ENCODE measurements at places on chromosomes 16 and 17. TPM values are rescaled to one million over a fixed set of nuclear protein-coding genes. Genes with fewer than 3 reads are reported as not detected.

Gene GDPD3
- total RNA-seq, result 1.5 TPM

Gene CRLF3
- 15.0 TPM for total RNA-seq

Gene SLC2A4
- not detected for total RNA-seq

Gene GLIS2
- 14.7 TPM for total RNA-seq

Gene CA5A
- total RNA-seq, result not detected

Gene NPIPB8
- not detected for total RNA-seq

Gene NOXO1
- 1.1 TPM for total RNA-seq

DNA sequence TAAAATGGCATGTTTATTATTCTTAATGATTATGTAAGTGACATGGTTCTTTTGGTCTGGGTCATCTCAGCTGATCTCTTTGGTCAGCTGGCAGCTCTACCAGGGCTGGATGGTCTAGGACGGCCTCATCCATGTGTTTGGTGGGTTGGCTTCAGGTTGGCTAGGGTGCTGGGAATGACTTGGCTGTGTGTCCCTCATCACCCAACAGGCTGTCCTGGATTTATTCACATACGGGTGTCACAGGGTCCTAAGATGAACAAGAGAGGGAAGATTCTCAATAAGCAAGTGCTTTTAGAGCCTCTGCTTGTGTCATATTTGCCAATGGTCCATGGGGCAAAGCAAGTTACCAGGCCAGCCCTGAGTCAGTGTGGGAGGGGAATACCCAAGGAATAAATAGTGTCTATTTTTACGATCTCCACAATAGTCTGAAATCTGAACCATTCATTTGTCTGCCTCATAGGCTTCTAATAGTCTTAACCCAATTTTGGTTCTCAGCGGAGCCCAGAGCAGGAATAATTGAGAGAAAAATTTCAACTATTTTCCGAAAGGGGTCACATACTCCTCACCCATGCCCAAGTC is 157.5 kb downstream of the HS3ST2 start:
- H3K36me3 ChIP-seq, result no peaks in the 10 kb centered on the region
- H3K4me3 ChIP-seq, result no peak overlapping the region
- peaks cover 35% of the 10 kb centered on the region for H3K27me3 ChIP-seq
- H3K27ac ChIP-seq, result no peak overlapping the region
- peaks cover 4% of the 10 kb centered on the region for H3K4me1 ChIP-seq

DNA sequence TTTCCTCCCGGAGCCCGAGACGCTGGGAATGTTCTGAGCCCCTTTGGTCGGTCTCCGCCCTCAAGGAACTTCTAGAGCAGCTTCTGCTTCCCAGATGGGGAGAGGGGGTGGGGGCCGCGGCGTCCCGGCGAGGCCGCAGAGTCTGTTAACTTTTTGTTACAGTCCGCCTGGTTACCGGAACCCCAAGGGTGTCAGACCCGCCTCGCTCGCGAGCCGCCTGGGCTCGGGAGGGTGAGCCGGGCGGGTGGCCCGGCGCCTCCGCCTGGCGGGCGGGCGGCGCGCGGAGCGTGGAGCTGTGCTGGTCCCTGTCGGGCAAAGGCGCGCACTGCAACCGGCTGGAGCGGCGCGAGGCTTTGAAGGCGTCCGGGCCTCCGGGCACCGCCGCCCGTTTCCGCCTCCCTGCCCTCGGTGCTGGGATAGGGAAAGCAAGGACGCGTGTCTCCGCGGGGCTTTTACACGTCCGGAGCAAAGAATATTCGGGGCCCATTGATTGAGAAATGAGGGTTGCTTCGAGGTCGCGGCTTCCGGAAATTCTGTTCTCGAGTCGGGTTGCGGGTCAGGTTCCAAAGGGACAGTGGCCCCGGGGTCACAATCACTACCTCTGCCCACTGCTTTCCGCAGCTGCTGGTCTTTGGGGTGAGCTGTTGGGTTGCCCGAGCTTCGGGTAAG is 1.7 kb downstream of the HS3ST3B1 start:
- peak; percentile 86 for DNase-seq
- no peaks in the 10 kb centered on the region for H3K27me3 ChIP-seq
- H3K36me3 ChIP-seq, result peaks cover 8% of the 10 kb centered on the region
- H3K4me3 ChIP-seq, result peak overlapping the region; percentile 90

- no peak for DNase-seq
- H3K36me3 ChIP-seq, result no peaks in the 10 kb centered on the region
- no peak overlapping the region for H3K27ac ChIP-seq
- peaks cover 6% of the 10 kb centered on the region for H3K4me1 ChIP-seq
- H3K27me3 ChIP-seq, result no peaks in the 10 kb centered on the region
- no peak overlapping the region for H3K4me3 ChIP-seq
Measured at GRCh38 chr17:62657145-62657665, 29.7 kb downstream of the MRC2 start.

DNA sequence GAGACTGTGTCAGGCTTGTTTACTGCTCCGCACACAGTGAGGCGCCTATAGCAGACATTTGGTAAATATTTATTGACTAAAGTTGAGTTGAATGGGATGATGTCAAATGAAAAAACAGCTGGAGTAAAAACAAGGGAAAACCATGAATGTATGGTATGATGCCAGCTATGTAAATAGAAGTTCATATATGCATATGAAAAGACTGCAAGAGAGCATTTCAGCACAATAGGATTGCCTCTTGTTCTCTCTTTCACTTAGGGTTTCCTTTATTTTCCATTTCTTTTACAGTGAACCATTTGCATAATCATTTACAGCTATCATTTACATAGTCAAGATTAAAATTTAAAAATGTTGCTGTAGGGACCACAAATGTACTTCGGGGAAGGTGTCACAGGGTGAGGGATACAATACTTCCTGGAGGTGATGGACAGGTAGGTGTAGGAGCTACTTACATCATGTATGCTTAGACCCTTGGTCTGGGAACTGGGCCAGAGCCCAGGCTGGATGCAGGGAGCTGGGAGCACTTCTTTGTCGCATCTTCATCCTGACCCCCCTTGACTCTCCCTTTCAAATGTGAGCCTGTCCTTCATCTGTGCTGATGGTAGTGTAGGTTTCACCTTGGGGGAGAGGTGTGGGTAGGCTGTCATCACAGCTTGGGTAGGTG is 113.3 kb downstream of the UTP18 start:
- H3K27ac ChIP-seq, result no peak overlapping the region
- H3K4me3 ChIP-seq, result no peak overlapping the region
- H3K4me1 ChIP-seq, result peaks cover 13% of the 10 kb centered on the region
- H3K36me3 ChIP-seq, result no peaks in the 10 kb centered on the region

- DNase-seq, result no peak
- no peak overlapping the region for H3K27ac ChIP-seq
- H3K4me1 ChIP-seq, result peaks cover 19% of the 10 kb centered on the region
- no peak overlapping the region for H3K4me3 ChIP-seq
- peaks cover 5% of the 10 kb centered on the region for H3K36me3 ChIP-seq
Measured at GRCh38 chr17:42431758-42432161, 8.7 kb upstream of the CAVIN1 start.

DNA sequence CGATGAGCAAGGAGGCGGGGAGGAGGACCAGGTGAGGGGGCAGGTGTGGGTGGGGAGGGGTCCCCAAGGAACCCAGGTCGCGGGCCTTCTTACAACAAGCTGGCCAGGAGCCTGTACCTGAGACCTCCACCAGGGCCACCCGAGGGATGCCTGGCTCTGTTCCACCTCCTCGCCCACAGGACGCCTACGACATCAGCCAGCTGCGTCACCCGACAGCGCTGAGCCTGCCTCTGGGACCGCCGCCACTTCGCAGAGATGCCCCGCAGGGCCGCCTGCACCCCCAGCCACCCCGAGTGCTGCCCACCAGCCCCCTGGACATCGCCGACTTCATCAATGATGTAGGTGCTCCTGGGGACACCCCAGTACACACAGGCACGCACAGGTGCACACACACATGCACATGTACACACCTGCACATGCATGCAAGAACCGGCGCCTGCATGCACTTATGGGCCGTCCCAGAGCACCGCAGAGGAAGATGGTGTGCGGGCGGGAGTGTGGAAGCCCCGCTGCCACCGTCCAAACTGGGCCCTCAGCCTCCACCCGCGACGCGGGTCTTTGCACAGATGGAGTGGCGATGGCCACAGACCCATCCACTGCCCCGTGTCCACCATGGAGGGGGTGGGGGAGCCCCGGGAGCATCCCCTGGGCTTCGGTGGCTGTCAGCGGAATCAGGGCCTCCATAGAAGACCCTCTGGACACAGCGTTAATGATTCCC is 6.6 kb downstream of the SLC22A31 start:
- no peak for DNase-seq
- peaks cover 4% of the 10 kb centered on the region for H3K36me3 ChIP-seq
- H3K27ac ChIP-seq, result no peak overlapping the region
- no peaks in the 10 kb centered on the region for H3K4me1 ChIP-seq
- H3K4me3 ChIP-seq, result no peak overlapping the region

- no peak for DNase-seq
- no peak overlapping the region for H3K27ac ChIP-seq
- H3K4me3 ChIP-seq, result no peak overlapping the region
Measured at GRCh38 chr16:65315081-65315780, 193.4 kb upstream of the CDH11 start.

DNA sequence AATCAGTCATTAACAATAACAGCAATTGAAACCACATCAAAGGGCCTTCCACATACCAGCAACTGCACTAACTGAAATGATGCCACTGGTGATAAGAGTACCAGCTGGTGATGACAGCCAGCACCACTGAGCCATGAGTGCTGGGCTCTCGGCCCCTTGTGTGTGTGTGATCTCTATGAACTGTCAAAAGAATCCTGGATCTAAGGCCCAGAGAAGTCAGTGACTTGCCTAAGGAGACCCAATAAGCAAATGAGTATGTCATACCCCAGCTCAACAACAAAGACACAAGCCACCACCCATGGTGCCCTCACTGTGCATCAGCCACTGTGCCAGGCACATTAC is 220.9 kb downstream of the ZNF423 start:
- no peaks in the 10 kb centered on the region for H3K36me3 ChIP-seq
- H3K27ac ChIP-seq, result no peak overlapping the region
- no peaks in the 10 kb centered on the region for H3K4me1 ChIP-seq

GRCh38 chr16:4647644-4647980 is 23.0 kb downstream of the MGRN1 start:
- DNase-seq, result no peak
- no peaks in the 10 kb centered on the region for H3K4me1 ChIP-seq
- no peak overlapping the region for H3K4me3 ChIP-seq
- no peak overlapping the region for H3K27ac ChIP-seq
- H3K36me3 ChIP-seq, result peaks cover 20% of the 10 kb centered on the region

DNA sequence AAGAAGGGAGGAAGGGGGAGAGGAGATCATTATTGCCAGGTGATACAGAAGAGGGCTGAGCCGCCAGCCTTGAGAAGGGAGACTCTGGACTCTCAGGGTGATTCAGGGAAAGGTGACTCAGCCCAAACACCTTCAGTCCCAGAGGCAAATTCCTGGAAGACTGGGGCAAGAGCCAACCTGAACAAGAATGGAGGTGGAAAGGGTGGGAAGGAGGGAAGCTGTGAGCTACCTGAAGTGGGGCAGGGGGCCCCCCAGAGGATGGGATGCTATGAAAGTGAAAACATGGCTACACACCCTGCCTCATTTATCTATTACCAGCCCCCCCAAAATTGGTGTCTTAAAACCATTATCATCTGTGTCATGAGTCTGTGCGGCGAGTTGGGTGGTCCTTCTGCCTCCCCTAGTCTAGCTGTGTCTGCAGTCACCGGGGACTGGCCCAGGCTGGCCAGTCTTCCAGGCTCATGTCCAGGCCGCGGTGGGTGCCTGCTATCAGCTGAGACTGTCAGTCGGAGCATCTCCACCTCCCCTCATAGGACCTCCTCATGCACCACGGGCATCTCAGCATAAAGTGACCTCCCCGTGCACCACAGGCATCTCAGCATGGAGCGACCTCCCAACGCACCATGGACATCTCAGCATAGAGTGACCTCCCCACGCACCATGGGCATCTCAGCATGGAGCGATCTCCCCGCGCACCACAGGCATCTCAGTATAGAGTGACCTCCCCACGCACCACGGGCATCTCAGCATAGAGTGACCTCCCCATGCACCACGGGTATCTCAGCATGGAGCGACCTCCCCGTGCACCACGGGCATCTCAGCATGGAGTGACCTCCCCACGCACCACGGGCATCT is 3.2 kb upstream of the SLC47A2 start:
- peaks cover 40% of the 10 kb centered on the region for H3K4me1 ChIP-seq
- no peaks in the 10 kb centered on the region for H3K36me3 ChIP-seq
- H3K4me3 ChIP-seq, result peak overlapping the region; percentile 26
- peak overlapping the region; percentile 29 for H3K27ac ChIP-seq
- peak; percentile 94 for DNase-seq

- no peak for DNase-seq
- no peak overlapping the region for H3K4me3 ChIP-seq
- no peak overlapping the region for H3K27ac ChIP-seq
- H3K27me3 ChIP-seq, result no peaks in the 10 kb centered on the region
Measured at GRCh38 chr16:82695806-82696205, 69.0 kb downstream of the CDH13 start.

GRCh38 chr16:20612551-20613480 is 36.6 kb upstream of the ACSM2B start:
- no peak for DNase-seq
- H3K36me3 ChIP-seq, result no peaks in the 10 kb centered on the region
- peaks cover 74% of the 10 kb centered on the region for H3K27me3 ChIP-seq
- no peaks in the 10 kb centered on the region for H3K4me1 ChIP-seq

DNA sequence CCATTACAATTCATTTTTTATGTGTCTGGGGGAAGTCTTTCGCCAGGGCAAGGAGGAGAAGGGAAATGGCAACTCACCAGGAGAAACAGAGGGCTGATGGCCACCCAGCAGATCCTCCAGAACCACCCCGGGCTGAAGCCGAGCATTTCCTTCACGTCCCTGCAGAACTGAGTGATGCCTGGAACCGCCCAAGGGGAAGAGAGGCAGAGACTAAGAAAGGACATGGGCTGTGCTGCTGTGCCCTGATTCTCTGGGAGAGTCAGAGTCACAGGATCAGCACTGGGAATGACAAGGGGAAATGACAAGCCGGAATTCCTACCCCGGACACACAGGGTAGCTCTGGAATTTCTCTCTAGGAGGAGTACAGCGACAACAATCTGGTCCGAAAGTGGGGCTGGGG is 27.8 kb downstream of the SLC6A4 start:
- no peaks in the 10 kb centered on the region for H3K4me1 ChIP-seq
- H3K36me3 ChIP-seq, result no peaks in the 10 kb centered on the region
- no peak overlapping the region for H3K4me3 ChIP-seq
- peaks cover 29% of the 10 kb centered on the region for H3K27me3 ChIP-seq
- no peak overlapping the region for H3K27ac ChIP-seq

DNA sequence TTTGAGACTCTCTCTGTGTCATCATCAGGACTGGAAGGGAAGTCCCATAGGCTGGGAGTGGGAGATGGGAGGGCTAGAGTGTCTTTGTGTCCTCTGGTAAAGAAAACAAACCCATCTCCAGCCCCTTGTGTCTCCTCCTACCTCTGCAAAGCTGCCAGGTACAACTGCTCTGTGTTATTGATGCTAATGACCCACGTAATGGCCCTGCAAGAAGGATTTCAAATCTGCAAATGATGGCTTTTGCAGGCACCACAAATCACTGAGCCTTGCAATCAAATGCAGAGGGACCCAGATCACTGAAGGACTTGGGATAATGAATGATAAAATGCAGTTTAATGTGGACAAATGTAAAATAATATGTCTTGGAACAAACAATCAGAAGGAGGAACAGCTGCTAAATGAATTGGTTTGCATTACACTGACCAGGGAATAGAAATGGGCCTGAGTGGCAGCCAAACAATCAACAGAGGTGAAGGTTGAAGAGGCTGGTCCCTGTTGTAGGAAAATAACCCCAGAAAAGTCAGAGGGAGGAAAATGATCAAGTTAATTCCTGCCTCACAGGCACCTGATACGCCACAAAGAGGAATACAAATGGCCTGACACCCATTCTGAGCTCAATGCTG is 425.1 kb downstream of the UTP18 start:
- peaks cover 23% of the 10 kb centered on the region for H3K27me3 ChIP-seq
- H3K27ac ChIP-seq, result no peak overlapping the region
- no peaks in the 10 kb centered on the region for H3K36me3 ChIP-seq
- no peaks in the 10 kb centered on the region for H3K4me1 ChIP-seq

- H3K27me3 ChIP-seq, result peaks cover 52% of the 10 kb centered on the region
- H3K4me3 ChIP-seq, result no peak overlapping the region
- H3K4me1 ChIP-seq, result peaks cover 5% of the 10 kb centered on the region
- H3K27ac ChIP-seq, result no peak overlapping the region
- no peak for DNase-seq
Measured at GRCh38 chr17:8312726-8313600, 2.9 kb downstream of the ARHGEF15 start.

All from MCF 10A (cell line).